ENCODE measurements at places on chromosomes 16 and 17.

GRCh38 chr16:87306516-87306915 lies 10.7 kb downstream of the C16orf95 start:
- DNase-seq: no peak

DNA sequence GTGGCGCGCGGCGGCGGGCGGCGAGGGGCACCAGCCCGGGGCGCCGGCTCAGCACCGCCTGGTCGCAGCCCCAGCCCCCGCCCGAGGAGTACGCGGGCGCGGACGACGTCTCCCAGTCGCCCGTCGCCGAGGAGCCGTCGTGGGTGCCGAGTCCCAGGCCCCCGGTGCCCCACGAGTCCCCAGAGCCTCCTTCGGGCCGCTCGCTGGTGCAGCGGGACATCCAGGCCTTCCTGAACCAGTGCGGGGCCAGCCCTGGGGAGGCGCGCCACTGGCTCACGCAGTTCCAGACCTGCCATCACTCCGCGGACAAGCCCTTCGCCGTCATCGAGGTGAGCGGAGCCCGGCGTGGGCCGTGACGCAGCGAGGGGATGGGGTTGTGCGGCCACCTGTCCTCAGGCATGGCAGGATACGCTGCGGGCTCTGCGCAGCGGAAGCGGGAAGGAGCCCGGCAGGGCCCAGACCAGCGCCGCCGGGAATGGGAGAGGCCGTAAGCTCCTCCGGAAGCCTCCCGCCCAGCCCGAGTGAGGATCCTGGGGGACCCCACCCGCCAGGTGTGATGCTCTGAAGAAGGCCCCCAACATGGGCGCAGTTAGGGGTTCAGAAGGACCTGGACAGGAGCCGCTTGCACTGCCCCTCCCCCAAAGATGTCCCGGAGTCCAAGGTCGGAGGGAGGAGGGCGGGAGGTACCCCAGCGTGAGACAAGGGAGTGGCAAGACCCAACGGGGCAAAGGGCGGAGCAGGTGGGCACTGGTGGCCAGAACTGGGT lies 522 bp downstream of the NAGS start:
- no peak for DNase-seq

DNA sequence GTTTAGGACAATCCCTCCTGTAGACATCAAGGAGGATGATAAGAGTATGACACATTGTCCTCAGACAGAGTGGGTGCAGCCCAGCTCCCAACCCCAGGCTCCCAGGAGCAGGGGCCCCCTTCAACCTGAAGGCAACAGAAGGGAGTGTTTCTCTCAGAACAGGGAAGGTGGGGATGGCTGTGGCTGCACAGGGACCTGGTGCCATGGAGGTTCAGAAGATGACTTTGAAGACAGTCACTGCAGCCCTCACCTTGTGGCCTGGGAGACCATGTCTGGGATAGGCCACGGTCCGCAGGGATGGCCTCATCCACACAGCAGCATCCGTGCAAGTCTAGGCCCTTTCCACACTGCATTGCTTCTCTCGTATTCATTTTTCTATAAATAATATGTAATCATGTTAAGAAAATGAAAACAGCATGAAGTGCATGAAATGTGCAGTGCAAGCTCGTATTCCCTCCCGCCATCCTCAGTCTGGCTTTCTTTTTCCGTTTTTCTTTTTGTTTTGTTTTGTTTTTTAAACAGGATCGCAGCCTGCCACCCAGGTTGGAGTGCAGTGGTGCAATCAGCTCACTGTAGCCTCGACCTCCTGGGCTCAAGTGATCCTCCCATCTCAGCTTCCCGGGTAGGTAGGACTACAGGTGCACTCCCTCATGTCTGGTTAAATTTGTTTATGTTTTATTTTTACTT lies 71.1 kb downstream of the METRNL start:
- no peak for DNase-seq

GRCh38 chr16:50718761-50719400 lies 23.0 kb upstream of the CYLD start:
- DNase-seq: no peak

- DNase-seq: no peak
These were observed 11.5 kb downstream of the DYNLRB2 start for GRCh38 chr16:80552277-80552676.

- DNase-seq: peak; percentile 20
These were observed 229.2 kb downstream of the STX8 start for GRCh38 chr17:9346296-9346926.

DNA sequence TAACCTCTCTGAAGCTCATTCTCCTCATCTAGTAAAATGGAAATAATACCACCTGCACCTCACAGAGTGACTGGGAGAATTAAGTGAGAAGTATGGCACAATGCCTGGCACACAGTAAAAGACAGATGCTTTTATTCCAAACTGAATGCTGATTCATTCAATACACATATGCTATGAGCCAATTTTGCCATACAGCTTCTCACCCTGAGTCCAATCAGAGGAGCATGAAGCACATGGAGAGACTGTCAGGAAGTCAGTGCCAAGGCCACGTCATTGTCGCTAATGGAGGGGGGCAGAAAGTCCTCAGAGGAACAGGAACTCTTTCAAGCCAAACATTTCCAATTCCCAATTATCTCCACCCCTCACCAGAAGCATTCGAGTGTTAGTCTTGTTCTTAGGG lies 11.6 kb downstream of the MKS1 start:
- no peak for DNase-seq

DNA sequence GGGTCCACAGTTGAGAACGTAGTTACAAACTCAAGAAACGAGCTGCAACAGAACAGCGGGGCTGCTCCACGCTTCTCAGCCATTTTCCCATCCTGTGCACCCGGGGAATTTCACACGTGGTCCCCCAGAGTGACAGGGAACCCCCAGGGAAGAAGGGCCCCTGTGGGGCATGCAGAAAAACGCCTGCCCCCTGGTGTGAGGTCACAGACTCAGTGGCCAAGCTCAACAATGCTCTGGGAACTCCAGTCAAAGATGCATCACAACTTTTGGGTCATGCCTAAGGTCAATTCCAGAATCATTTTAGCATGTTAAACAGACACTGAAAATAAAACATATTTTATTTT lies 115.4 kb downstream of the ZNF778 start:
- DNase-seq: no peak

GRCh38 chr16:88453611-88454522 lies 787 bp downstream of the ZFPM1 start:
- DNase-seq: peak; percentile 56

- peak; percentile 85 for DNase-seq
These were observed 61.6 kb downstream of the RGS9 start for GRCh38 chr17:65198653-65199382.

Data from adipocyte (in vitro differentiated cells).